Iris pigment epithelial cell (primary cell): ENCODE measurements at places on chromosomes 4 and X.

GRCh38 chrX:112786076-112786475, 54.6 kb downstream of the AMOT start:
- no peak for DNase-seq

DNA sequence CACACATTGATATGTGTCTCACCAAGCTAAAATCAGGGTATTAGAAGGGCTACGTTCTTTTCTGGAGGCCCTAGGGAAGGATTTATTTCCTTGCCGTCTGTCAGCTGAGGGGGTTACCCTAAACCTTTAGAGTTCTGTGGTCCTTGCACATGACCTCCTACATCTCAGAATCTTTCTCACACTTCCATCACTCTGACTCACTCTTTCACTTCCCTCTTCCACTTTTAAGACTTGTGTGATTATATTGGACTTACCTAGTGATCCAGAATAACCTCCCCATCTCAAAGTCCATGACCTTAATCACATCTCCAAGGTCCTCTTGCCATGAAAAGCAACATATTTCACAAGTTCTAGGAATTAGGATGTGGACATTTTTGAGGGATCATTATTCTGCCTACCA, 53.6 kb upstream of the FUNDC1 start:
- no peak for DNase-seq

- DNase-seq: peak; percentile 54
Observed at GRCh38 chr4:73311428-73311827, 52.8 kb upstream of the ANKRD17 start.

DNA sequence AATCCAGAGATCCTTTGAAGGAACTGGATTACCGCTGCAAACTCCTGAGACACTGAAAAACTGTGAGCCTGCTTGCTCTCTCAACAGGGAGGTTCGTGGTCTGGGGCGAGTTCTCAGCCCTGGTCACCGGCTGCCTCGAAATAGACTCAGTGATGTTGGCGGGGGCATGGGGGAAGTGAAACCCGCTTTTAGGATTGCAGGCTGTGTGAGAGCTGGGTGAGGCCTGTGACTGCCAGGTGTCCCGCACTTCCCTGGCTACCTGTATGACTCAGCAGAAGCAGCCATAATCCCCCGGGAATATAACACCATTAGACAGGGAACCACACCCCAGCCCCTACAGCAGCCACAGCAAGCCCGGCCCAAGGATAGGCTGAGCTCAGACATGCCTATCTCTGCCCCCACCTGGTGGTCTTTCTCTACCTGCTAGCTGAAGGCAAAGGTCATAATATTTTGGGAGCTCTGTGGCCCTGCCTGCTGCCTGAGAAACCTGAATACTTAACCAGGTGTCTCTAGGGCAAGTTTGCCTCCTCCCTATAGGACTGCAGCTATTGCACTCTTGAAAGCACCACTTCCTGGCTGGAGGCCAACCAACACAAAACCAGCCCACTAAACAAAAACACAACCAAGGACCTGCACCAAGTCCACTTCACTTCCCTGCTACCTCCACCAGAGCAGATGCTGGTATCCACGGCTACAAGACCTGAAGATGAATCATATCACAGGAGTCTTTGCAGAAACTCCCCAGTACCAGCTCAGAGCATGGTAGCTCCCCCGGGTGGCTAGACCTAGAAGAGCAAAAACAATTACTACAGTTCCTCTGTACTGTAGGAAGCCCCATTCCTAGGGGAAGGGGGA, 202.0 kb downstream of the RRAGB start:
- no peak for DNase-seq

GRCh38 chr4:59412739-59413138, 1787.4 kb upstream of the ADGRL3 start:
- DNase-seq: no peak

GRCh38 chr4:13514722-13515121, 29.6 kb downstream of the NKX3-2 start:
- DNase-seq: no peak

GRCh38 chr4:48295116-48295515, 25.5 kb upstream of the TEC start:
- no peak for DNase-seq

DNA sequence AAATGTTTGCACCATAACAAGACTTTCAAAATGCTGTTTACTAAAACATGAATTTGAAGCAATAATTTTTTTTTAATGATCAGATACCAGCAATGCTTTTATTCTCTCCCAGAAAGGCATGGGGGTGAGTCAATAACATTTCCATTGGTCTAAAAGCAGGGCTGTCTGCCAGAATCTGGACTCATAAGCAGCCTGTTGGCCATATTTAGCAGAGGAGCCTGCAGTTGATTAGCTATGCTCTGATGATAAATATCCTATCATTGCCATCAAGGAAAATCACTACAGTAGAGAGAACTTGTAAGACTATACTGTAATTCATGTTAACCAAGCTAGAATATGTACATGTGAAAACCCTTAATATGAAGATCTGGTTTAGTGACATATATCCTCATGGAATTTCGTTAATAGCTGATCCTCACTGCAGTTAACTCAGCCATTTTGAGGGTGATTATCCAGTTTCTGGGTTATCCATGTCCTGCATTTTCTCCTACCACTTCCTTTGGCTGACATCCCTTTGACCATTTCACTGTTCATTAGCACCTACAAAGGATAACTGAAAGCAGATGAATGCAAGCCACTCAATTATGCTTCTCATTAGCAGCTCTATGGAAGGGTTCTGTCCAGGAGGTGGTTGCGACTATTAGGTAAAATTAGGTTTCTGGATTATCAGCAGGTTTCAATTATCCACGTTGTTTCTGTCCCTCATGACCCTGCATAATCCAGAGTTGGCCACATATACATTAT, 72.9 kb upstream of the DIAPH2 start:
- peak; percentile 24 for DNase-seq

DNA sequence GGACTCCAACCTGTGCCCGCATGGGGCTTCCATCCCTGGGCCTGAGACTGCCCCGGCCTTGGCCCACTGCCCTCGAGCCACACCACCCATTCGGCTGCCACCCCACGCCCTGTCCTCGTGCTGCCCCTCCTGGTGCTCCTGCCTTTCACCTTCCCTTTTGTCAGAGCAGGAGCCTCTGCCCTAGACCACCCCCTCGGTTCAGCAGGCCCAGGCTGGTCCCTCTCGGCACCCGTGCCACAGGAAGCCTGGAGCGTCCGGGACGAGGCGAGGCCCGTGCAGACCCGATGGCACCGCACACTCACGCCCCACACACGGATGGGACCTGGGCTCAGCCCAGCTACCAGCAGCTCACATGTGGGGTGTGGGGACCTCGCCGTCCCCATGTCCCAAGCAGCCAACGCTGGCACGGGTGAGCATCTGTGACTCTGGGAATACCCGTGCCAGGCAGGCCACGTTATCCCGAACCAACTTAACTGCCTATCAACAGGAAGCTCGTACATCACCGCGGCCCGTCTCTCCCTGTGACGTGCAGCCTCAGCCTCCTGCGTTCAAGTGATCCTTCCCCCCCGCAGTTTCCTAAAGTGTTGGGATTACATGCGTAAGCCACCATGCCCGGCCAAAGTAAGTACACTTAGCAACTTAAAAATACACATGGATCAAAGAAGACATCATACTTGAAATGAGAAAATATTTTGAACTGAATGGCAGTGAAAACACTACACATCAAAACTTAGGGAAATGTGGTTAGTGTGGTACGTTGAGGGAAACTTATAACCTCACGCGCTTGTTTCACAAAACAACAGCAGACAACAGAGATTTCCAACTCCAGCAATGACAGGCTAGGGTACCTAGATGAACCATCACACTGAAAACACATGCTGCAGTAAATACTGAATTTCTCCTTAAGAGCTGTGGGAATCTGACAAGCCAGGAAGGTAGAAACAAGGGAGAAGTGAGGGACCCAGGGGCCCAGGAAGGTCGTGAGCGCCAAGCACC, 29.0 kb downstream of the LRPAP1 start:
- DNase-seq: no peak

- peak; percentile 97 for DNase-seq
Observed at GRCh38 chr4:158314756-158315487, 104.6 kb downstream of the TMEM144 start.

- no peak for DNase-seq
Observed at GRCh38 chrX:136766785-136767103, 14.0 kb downstream of the ARHGEF6 start.

DNA sequence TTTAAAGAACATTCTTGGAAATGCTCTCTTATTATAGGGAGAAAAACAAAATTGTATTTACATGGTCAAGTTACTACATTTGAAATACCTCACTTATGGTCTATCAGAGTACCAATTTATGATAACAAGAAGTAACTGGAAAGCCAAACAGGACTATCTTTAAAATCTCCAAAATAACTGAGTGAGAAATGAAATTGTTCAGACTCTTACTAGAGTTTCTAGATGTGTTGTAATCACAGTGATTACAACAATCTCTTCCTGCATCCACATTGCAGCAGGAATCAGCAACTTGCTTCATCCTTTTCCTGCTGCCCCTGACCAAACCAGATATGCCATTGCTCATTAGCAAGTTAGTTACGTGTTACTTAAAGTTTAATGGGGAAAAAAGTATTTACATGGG, 245.2 kb upstream of the SMIM31 start:
- peak; percentile 2 for DNase-seq

DNA sequence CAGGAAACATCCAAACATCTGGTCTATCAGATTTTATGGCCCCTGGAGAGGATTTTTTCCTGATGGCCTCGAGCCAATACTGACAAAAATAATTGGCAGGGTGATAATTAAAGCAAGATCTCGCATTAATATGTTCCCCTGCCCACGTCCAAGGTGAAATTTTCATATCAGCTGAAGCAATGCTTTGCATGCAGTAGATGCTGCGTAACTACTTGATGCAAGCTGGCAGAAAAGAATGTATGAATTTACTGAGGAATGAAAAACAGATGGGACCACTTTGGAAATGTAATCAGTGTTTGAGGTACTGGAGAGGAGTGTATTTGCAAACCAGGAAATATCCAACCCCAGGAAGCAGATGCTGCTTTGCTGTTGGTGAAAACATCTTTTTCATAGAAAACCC, 36.8 kb upstream of the REST start:
- DNase-seq: peak; percentile 39

DNA sequence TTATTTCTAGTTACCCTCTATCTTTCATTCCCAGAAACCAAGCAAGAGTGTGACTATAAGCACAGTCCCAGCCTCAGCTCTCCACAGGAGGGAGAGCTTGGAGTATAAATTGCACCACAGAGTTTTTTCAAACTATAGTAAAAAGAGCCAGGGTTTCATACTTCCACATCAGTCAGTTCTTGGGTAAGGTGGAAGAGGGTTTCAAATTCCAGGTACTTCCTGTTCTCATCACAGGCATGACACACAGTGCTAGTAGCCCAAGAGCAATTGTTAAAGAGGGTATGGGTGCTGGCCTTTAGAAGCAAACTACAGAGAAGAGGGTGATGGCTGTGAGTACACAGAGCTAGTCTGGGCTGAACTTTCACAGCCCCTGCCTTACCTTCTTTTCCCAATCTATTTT, 5.7 kb upstream of the IL1RAPL1 start:
- no peak for DNase-seq

- DNase-seq: no peak
Observed at GRCh38 chrX:46340696-46341095, 204.5 kb downstream of the ZNF674 start.

GRCh38 chrX:40933706-40934425, 151.4 kb upstream of the USP9X start:
- DNase-seq: peak; percentile 67

GRCh38 chr4:11543706-11544105, 115.0 kb upstream of the HS3ST1 start:
- peak; percentile 65 for DNase-seq

- DNase-seq: peak; percentile 54
Observed at GRCh38 chrX:153551135-153551534, 33.7 kb downstream of the ATP2B3 start.

- peak; percentile 95 for DNase-seq
Observed at GRCh38 chrX:110086916-110087484, 84.1 kb downstream of the TMEM164 start.

GRCh38 chr4:181897935-181898334, 345.3 kb upstream of the TENM3 start:
- DNase-seq: peak; percentile 69

GRCh38 chr4:106323119-106323518, 6.8 kb downstream of the AIMP1 start:
- no peak for DNase-seq

DNA sequence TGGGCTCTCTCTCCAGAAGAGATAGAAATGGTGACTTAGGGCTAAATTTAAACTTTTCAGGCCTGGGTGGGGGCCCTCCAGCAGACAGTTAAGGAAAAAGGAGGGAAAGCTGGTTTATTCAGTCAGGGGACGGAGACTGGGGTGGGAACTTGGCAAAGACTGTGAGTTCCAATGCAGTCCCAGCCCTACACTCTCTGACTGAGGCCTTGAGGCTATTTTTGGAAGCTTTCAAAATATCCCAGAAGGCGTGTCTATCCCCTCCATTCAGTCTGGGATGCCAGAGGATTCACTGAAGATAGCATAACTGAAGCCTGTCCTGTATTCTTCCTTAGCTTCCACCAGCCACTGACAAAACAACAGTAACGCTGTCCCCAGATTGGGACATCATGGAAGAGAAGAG, 32.1 kb upstream of the MSN start:
- no peak for DNase-seq
